ENCODE measurements at places on chromosomes 4 and X.

GRCh38 chr4:109590905-109591304 lies 30.9 kb downstream of the MCUB start:
- no peak for DNase-seq

- no peak for DNase-seq
Measured at GRCh38 chr4:32207456-32207855, 1487.3 kb downstream of the PCDH7 start.

- DNase-seq = peak; percentile 72
Measured at GRCh38 chrX:69093960-69094871, 71.0 kb downstream of the PJA1 start.

- no peak for DNase-seq
Measured at GRCh38 chr4:118154649-118155048, 120.4 kb downstream of the NDST3 start.

GRCh38 chr4:3706111-3706511 lies 60.1 kb upstream of the ADRA2C start:
- no peak for DNase-seq

- no peak for DNase-seq
Measured at GRCh38 chr4:82042042-82042441, 331.7 kb downstream of the HNRNPD start.

- no peak for DNase-seq
Measured at GRCh38 chrX:72060196-72060920, 71.4 kb downstream of the RTL5 start.

DNA sequence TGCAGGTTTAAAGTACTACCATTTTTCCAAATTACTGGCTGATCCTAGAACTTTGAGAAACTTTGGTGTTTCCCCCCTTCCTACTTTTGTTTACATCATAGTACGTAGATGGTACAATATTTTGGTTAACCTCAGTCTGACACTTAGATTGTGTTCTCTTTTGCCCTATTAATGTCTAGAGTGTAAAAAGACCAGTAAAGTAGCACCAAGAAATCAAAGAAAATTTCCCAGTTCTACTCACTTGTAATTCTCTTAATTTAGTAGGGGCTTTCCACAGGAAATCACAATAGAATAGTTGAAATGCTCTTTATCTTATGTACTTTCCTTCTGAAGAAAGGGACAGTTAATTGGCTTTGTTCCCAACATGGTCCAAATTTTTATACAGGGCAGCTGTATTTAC lies 51.6 kb downstream of the NFKB1 start:
- DNase-seq = no peak

DNA sequence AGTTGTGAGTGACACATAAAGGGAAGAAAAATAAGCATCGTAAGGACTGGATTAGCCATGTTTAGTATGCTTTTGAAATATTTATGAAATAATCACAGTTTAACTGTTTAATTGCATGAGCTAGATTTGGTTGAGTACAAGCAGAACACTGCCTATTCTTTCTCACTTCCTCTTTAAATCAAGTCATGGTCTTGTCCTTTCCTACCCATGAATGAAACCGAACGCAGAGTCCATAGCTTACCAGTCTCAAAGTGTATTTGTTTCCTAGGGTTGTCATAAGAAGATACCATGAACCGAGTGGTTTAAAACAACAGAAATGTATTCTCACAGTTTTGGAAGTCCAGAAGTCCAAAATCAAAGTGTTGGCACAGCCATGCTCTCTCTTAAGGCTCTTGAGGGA lies 684.0 kb upstream of the MAGEB2 start:
- no peak for DNase-seq

GRCh38 chr4:126318376-126318775 lies 1003.6 kb downstream of the FAT4 start:
- DNase-seq = no peak

DNA sequence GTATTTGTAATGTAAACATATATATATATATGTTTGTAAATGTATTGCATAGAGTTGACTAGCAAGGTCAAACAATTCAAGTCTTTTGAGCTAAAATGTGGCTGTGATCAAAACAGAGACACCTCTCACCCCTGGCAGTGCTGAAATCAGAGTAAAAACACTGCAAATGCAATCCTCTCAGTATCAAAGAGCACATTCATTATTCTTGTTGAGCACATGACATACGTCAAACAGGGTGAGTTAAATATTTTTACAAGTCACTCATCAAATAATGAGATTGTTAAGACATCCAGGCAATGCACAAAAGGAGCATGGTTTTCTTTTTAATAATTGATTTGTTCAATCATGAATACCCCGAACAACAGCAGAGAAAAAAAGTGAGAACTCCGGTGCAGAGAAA lies 114.1 kb upstream of the KCNIP4 start:
- DNase-seq = no peak

GRCh38 chr4:186886759-186887158 lies 163.1 kb upstream of the FAT1 start:
- no peak for DNase-seq

DNA sequence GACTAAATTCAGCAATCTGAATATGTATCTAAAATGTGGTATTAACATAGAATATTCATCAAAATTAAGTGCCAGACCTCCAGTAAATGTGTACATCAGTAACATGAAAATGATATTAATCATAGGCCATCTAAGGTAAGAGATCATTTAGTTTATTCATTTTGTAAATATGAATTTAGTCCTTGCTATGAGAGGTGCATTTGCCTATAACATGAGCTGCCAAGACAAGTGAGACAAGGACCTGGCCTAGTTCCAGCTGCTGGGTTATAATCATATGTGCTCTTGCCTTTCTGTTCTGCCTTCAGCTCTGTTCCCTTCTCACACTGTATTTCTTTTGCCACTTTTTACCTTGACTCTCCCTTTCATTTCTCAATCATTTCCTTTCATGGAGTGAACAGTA lies 160.0 kb downstream of the STIM2 start:
- DNase-seq = no peak

- DNase-seq = no peak
Measured at GRCh38 chrX:42837747-42838146, 59.8 kb upstream of the PPP1R2C start.

- DNase-seq = no peak
Measured at GRCh38 chr4:156685308-156685707, 286.3 kb downstream of the PDGFC start.

DNA sequence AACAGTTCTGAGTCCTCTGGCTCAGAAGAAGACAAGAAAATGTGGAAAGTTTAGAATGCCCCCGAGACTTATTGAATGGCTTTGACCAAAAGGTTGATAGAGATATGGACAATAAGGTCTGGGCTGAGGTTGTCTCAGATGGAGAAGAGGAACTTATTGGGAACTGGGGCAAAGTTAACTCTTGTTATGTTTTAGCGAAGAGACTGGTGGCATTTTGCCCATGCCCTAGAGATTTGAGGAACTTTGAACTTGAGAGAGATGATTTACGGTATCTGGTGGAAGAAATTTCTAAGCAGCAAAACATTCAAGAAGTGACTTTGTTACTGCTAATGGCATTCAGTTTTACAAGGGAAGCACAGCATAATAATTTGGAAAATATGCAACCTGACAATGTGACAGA lies 1549.3 kb upstream of the ADGRL3 start:
- DNase-seq = no peak

DNA sequence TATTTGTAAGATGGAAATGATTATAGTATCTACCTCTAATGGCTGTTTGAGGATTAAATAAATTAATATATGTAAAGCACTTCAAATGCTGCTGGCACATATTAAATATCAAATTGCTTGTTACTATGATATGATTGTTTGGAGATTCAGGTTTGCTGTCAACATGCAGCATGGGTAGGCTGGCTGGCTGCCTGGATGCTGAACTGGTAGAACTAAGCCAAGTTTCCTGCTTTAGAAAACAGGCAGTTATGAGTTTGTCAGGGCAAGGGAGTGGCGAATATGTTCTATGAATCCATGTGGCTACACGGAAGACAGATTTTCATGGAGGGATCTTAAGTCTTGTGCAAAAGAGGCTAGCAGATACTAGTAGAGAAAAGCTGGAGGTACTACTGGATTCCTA lies 239.6 kb downstream of the GBA3 start:
- no peak for DNase-seq

- DNase-seq = no peak
Measured at GRCh38 chrX:32678487-32678886, 532.9 kb downstream of the DMD start.

DNA sequence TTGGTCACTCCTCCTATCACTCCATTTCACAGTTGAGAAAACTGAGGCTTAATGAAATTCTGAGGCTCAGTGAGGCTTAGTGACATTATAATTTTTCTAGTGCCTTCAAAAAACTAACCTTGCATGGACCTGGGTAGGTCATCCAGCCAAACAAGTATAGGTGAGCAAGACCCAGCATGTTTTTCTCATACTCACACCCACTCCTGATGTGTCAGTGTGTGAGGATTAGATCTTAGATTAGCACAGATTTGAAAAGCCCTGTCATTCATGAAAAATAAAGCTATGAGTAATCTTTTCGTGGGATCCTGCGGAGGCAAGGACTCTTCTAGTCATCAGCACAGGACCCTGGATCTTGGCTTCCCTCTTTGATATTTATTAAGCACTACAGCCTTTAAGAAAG lies 146.7 kb downstream of the CHIC2 start:
- no peak for DNase-seq

GRCh38 chrX:97039363-97040029 lies 155.8 kb downstream of the RPA4 start:
- DNase-seq = no peak

DNA sequence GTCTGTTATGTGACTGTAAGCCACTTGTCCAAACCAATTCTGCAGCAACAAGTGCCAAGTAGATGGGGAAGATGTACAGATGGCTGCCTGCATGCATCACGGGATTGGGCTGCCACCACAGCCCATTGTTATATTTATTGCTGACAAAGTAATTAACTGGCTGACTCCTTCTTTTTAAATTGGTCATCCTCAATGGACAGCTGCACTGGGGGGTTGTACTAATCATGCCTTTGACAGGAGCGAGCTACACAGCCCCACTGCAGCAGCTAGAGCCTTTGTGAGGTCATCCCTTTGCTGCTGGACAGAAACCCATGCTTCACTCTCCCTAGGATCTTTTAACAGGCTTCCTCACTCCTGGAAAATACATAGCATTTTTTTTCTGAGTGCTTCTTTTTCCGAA lies 146.7 kb upstream of the CXXC4 start:
- no peak for DNase-seq

- DNase-seq = no peak
Measured at GRCh38 chr4:42252315-42252714, 99.9 kb upstream of the BEND4 start.

GRCh38 chr4:151568966-151569365 lies 160.0 kb downstream of the FHIP1A start:
- no peak for DNase-seq

GRCh38 chrX:48021026-48021900 lies 14.5 kb downstream of the SPACA5 start:
- DNase-seq = peak; percentile 62

- DNase-seq = no peak
Measured at GRCh38 chrX:33741807-33742206, 390.3 kb downstream of the FAM47A start.

GRCh38 chr4:174120446-174121295 lies 162.8 kb downstream of the FBXO8 start:
- peak; percentile 50 for DNase-seq

DNA sequence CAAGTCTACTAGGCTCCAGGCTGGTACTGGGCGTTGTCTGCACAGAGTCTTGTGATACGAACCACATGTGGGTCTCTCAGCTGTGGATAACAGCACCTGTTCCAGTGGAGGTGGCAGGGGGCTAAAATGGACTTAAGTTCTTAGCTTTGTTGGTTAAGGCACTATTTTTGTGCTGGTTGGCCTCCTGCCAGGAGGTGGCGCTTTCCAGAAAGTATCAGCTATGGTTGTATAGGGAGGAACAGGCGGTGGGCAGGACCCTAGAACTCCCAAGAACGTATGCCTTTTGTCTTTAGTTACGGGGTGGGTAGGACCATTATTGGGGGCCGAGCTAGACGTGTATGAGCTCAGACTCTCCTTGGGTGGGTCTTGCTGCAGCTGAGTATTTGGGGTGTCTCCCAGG lies 1138.4 kb downstream of the PCDH19 start:
- DNase-seq = no peak

GRCh38 chr4:64883087-64883807 lies 474.0 kb upstream of the TECRL start:
- DNase-seq = no peak

DNA sequence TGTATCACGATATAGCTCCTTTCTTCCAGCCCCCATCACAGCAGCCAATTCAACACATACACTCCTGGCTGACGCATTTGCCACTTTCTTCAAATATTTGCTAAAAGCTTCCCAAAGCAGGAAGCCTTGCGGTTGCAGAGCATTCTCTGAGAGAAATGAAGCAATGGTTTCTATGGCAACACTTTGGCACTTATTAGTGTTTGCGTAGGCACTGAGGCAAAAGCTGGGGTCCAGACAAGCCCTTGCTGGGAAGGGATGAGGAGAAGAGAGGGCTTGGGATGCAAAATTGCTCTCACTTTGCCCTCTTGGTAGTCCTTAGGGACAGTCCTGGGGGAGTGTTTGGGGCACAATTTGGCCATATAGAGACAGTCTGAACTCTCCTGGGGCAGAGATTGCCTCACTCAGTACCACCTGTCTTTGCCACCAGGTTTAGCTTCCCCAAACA lies 55.0 kb upstream of the PAK3 start:
- no peak for DNase-seq

GRCh38 chr4:186701273-186701672 lies 22.4 kb downstream of the FAT1 start:
- peak; percentile 65 for DNase-seq

DNA sequence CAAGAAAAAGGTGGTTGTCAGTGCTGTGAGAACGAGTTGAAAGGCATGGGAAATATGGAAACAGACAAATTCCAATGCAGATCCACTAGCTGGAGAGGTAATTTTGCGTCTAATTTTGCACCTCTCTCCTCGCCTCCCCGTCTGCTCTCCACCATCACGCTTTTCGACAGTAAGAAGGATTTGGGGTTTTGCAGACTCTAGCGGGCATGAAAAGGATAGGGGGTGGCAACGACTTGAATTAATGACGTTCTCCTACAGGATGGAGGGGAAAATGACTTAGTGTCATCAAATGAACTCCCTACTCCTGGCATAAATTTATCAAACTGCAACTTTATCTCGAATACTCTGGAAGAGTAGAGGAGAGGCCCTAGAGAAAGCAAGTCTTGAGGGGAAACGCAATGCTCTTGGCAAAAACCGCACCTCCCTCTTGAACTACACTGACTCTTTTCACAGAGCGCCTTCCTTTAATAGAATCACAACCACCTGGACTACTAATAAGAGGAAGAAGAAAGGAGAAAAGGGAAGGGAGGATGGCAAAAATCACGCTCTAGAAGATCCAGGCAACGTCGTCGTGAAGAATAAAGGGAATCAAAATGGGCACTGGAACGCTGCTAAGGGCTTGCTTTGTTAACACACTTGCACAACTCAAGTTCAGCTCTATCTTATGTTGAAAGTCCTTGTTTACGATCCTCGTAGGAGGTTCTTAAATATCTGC lies 871 bp upstream of the SLITRK2 start:
- DNase-seq = no peak

DNA sequence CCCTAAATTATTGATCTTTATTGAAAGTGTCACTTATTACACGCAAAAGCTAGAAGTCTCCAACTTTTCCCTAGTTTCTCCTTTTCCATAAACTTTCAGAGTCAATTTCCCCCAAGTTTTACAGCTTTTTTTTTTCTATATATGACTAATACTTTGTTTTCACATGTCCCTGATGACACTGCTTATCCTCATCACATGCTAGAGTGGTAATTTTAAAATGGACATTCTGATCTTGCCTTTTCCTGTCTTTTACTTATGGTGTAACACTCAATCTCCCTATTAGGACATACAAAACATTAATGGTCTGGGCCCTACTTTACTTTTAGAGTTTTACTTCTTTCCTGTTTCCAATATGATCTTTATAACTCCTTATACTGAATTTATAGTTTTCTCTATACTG lies 112.6 kb downstream of the ANK2 start:
- no peak for DNase-seq
